ENCODE measurements at places on chromosomes 6 and 20.

DNA sequence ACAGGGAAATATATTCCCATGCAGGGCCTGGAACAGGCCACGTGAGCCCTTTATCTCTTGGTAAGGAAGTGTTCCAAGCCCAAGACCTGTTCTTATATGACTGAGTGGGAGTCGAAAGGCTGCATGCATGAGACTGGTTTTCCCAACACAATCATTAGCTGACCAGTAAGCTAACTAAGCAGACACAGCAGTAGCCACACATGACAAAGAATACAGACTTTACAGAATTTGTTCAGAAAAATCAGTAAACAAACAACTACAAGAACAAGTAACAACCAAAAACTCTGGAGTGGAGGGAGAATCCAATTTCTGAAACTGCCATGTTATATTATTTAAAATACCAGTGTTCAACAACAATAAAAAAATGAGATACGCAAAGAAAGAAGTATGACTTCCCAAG is 16.7 kb downstream of the BPIFA1 start:
- DNase-seq, result no peak

DNA sequence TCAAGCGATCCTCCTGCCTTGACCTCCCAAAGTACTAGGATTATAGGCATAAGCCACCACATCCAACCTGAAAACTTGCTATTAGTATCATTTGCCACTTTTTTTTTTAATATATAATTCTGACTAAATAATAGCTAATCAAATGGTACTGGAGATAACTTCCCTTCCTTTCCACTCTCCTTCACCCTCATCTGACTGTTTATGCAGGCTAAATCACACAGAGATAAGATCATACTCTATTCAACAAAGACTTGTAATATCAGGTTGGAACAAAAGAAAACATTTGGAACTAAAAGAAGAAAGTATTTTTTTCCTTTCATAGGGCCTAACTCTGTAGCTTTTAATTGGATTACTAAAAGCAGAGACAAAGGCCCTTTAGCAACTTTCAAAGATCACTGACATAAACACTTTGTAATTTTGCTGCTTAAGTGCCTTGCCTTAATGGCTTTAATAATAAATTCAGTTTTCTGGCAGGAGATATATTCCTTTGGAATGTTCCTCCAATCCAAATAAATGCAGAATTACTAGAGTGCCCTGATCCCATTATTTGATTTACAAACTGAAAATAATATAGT is 198.7 kb upstream of the ASCC3 start:
- no peak for DNase-seq

- peak; percentile 7 for DNase-seq
Observed at GRCh38 chr6:82989736-82990290, 75.8 kb downstream of the UBE3D start.

GRCh38 chr20:63657260-63657936 is 714 bp upstream of the RTEL1 start:
- DNase-seq, result no peak

DNA sequence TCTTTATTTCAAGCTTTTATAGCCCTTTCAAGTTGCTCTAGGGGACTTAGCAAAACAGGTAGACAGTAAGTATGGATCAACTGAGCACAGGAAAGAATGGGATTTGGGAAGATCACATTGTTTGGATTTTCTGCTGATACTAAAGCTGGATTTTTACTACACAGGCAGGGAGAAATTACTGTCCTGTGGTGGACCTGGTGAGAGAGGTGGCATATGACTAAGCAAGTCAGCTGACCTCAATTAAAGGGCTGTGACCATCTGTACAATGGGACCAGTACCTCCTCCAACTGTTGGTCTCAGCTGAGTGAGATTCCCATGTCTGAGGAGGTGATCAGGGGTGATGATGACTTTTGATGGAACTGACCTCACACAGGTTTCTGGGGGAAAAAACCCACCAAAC is 28.0 kb downstream of the RREB1 start:
- DNase-seq, result no peak

DNA sequence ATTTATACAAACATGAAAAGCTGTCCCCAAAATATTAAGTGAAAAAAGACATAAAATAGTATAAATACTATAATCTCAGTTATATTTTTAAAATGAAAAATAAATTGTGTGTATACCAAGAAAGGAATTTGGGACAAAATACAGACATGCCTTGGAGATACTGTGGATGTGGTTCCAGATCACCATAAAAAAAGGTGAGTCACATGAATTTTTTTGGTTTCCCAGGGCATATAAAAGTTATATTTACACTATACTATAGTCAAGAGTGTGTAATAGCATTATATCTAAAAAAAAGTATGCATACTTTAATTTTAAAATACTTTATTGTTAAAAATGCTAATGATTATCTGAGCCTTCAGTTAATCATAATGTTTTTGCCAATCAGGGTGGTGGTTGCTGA is 17.4 kb upstream of the SDHAF4 start:
- DNase-seq, result no peak

DNA sequence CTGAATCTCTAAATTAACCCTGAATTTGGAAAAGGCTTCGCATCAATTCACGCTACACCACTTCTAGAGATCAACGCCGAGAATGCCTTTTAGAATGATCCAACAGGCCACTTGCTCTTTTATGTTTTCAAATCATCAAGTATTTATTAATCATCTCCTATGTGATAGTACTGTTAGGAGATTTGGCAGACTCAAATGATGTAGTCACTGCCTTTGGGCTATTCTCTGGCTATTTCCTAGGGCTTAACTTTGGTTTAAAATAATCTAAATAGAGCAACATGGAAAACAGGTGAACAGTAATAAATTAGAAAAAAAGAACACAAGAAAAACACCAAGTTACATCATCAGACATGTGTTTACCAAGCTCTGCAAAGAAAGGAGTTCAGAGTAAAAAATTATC is 140.3 kb downstream of the TENT5A start:
- no peak for DNase-seq

- peak; percentile 11 for DNase-seq
Observed at GRCh38 chr6:67706388-67706787, 928.7 kb upstream of the ADGRB3 start.

DNA sequence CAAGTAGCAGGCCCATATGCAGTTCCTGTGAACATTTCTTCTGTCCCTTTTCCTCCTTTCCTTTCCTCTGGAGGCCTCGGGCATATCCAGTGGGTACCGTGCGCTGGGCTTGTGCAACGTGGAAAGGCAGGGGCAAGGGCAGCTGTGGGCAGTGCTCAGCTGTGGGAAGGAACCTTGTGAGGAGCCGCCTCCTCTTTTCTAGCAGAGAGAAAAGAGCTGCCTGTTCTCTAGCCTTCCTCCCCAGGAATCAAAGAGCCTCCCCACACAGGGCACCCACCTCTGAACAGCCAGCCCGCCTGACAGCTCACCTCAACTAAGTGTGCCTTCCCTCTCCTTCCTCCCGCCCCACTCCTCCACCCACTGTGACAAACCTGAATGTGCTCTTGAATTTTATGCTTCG is 143.3 kb upstream of the HDDC2 start:
- DNase-seq, result no peak

DNA sequence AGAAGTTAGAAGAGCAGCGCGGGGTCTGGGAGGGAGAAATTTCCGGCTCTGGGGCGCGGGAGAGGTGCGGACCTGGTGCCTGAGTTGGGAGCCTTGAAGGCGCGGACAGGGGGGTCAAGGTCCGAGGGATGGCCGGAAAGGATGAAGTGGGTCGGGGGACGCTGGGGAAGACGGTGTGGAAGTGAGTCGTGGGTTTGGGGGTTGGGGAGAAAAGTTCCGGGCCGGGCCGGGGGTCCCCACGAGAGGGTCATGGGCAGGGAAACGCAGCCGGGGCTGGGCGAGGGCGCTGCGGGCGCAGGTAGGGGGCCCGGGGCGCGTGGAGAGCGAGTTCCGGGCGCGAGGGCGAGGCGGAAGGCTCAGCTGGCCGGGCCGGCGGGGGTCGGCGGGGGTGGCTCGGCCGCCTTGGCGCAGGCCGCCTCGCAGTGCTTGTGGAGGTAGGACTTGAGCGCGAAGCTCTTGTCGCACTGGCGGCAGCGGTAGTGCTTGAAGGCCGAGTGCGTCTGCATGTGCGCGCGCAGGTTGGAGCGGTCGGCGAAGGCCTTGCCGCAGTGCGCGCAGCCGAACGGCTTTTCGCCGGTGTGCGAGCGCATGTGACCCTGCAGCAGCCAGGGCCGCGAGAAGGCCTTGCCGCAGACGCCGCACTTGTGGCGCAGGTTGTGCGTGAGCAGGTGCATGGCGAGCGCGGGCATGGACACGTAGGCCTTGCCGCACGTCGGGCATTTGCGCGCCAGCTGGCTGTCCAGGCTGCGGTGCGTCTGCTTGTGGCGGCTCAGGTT is 10.5 kb upstream of the SRXN1 start:
- no peak for DNase-seq

- no peak for DNase-seq
Observed at GRCh38 chr6:63504777-63505384, 67.4 kb upstream of the LOC128125822 start.

- peak; percentile 35 for DNase-seq
Observed at GRCh38 chr6:34953061-34954025, 64.3 kb downstream of the ANKS1A start.

DNA sequence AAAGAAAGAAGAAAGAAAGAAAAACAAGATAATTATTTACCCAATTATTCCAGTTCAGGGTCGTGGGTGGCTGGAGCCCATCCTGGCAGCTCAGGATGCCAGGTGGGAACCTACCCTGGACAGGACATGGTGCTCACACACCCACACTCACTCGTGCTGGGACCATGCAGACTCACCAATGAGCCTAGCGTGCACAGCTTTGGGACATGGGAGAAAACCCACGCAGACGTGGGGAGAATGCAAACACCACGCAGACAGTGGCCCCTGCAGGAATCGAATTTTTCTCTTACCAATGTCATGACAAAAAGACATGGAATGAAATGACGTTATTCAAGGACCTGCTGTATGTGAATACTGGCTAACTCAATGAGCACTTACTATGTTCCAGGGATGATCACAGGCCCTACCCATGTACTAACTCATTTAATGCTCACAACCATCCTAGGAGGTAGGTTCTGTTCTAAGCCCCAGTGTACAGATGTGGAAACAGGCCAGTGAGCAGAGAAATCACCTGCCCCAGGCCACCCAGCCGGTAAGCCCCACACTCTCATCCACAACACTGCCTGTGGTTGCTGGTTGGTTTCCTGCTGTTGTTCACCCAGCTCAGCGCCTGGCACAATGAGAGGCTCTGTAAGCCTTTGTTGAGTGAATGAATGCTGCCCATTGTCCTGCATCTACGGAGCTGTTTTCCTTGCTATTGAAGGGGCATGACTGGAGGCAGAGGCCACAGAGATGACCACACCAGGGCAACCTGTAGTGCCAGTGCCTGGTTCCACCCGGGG is 6.8 kb upstream of the PI16 start:
- no peak for DNase-seq

GRCh38 chr6:125952764-125953501 is 3.6 kb upstream of the HINT3 start:
- DNase-seq, result peak; percentile 52

- peak; percentile 52 for DNase-seq
Observed at GRCh38 chr20:46347841-46348803, 39.8 kb upstream of the CDH22 start.

- DNase-seq, result no peak
Observed at GRCh38 chr6:78300885-78301284, 566.5 kb upstream of the IRAK1BP1 start.

- no peak for DNase-seq
Observed at GRCh38 chr6:167499161-167499660, 174.3 kb downstream of the TTLL2 start.

DNA sequence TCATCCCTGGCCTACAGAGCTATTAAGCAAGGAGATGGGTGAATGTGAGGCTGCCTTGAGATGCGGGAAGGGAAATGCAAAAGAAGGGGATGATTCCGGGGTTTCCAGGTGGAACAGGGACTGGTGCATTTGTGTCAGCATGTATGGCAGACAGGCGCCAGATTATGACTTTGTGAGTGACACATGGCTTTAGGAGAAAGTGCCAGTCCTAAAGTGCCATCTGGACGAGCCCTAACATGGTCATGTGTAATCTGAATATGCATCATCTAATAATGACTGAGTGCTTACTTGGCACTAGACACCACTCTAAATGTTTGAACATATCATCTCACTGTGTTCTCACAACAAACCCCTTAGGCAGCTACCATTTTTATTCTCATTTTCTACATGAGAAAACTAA is 195.0 kb upstream of the TSHZ2 start:
- DNase-seq, result no peak

GRCh38 chr20:58853976-58854637 is 1.6 kb downstream of the GNAS start:
- DNase-seq, result no peak

GRCh38 chr6:158353883-158354877 is 41.9 kb downstream of the TULP4 start:
- DNase-seq, result peak; percentile 14

GRCh38 chr6:29845405-29846006 is 17.9 kb downstream of the HLA-G start:
- DNase-seq, result no peak

GRCh38 chr6:7691675-7692452 is 34.0 kb upstream of the BMP6 start:
- DNase-seq, result peak; percentile 46

DNA sequence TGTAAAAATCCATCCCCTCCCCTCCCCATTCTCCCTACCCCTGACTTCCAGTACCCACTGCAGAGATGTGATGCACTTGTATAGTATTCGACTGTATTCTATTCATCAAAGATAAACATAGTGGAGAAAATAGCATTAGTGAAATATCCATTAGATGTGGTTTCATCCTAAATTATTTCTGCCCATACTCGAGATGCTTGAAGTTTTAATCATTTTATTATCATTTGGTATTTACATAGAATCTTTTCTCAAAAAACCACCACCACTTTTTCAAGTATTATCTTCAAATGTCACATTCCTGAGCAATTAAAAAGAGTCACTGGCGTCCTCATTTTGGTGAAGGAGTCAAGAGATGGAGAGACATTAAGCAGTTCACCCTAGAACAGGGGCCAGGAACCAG is 181.9 kb downstream of the HAO1 start:
- peak; percentile 74 for DNase-seq

DNA sequence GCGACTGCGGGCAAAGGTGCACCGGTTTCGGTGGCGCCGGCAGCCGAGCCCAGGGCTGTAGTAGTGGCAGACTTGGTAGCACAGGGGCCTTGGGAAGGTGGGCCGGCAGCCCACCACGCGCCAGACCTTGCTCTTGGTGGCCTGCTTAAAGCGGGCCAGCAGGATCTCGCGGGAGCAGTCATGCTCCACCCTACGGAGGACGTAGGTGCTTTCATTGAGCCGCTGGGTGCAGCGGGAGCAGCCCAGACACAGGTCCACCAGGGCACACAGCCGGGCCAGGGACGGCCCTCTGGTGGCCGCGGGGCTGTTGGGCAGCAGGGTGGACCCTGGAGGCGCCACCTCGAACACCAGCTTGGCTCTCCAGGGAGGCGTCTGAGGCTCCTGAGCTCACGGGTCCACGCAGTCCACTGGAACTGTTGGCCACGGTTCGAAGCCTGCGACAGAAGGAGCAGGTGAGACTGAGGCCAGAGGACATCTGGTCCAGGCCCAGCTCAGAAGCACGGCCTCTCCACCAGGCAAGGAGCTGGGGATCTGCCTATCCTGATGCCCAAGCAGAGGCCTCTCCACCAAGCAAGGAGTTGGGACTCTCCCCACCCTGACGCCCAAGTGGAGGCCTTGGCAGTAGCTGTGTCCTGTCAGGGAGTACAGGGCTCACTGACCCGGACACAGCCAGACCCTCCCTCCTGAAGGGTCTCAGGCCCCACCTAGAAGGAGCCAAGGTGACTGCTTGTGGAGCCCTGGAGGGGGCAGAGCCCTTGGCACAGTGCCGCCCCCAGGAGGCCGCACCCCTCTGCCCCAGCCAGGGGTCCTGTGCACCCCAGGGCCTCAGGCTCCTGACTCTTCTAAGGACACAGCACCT is 1.0 kb downstream of the HELZ2 start:
- no peak for DNase-seq

GRCh38 chr6:5516036-5516435 is 254.7 kb downstream of the FARS2 start:
- no peak for DNase-seq
